ENCODE measurements at places on chromosomes 12 and 14.
A peak's percentile ranks its signal among the peaks of the same experiment; 100 is the strongest.

DNA sequence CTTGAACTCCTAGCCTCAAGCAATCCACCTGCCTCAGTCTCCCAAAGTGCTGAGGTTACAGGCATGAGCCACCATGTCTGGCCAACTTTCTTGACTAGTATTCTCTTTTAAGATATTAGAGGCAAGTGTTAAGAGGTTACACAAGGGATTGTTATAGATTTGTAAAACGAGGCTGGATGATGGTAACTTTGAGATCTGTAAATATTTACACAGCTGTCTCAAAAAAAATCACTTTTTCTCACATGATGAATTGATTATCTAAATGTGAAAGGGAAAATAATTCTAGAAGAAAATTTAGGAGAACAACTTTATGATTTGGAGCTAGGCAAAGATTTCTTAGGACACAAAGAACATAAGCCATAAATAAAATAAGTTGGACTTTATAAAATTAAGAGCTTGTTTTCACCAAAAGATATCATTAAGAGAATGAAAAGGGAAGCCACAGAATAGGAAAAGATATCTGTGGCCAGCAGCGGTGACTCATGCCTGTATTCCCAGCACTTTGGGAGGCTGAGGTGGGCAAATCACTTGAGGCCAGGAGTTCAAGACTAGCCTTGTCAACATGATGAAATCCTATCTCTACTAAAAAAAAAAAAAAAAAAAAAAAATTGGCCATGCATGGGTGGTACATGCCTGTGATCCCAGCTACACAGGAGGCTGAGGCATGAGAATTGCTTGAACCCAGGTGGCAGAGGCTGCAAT, 77.4 kb downstream of the BBS10 start:
- no peak for DNase-seq

GRCh38 chr12:132143336-132144071, 615 bp downstream of the DDX51 start:
- DNase-seq: no peak

- DNase-seq: no peak
Measured at GRCh38 chr14:96359959-96360358, 3.2 kb downstream of the ATG2B start.

DNA sequence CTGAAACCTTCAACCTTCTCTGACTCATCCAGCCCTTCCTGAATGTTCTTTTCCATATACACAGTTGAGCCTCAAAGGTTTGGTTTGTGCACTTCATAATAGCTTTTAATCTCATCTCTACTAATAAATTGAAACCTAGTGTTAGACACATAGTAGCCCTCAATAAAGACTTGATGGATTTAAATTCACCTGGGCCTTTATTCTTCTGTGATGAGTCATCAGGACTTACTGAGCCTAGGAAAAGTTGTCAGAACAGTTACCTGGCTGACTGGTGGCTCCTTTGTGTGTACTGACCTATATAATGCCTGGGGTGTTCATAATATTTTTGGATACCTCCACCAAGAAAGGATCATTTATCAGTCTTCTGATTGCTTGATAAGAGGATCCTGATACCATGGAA, 86.4 kb upstream of the NTF3 start:
- DNase-seq: no peak

- no peak for DNase-seq
Measured at GRCh38 chr12:8828257-8829124, 6.1 kb downstream of the A2ML1 start.

- no peak for DNase-seq
Measured at GRCh38 chr12:96824838-96825236, 82.2 kb upstream of the NEDD1 start.

GRCh38 chr12:20212658-20213555, 155.4 kb upstream of the PDE3A start:
- peak; percentile 90 for DNase-seq

DNA sequence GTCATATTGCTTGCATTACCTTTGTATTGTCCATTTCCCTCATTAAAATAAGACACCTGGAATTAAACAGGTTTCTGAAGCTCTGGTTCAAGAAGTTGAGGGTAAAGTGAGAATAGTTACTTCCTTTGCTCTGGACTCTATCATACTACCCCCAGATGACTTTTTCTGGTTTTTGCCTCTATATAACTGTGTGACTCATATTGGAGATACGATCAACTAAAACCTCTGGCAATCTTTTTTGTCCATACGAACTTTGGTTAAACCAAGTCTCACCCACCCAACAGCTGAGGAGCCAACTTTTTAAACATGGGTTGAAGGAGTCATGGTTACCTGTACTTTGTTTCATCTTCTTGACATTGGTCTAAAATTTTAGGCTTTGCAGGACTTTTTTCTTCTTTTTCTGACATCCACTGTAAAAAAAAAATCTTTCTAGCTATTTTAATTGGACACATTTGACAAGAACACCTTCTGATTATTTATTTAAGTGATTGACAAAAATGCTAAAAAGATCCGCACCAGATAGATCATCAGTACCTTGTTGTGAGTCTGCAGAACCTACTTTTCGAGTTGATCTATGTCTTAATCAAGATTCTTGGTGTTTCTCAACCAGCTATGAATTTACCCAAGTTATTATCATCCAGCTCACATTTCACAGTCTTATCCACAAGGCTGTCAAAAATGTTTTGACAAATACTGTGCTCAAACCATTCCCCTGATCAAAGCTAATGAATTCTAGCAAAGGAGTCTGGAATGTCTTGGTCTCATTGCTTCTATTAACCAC, 166.0 kb downstream of the IPO8 start:
- no peak for DNase-seq

GRCh38 chr14:100222224-100223093, 16.5 kb upstream of the YY1 start:
- no peak for DNase-seq

DNA sequence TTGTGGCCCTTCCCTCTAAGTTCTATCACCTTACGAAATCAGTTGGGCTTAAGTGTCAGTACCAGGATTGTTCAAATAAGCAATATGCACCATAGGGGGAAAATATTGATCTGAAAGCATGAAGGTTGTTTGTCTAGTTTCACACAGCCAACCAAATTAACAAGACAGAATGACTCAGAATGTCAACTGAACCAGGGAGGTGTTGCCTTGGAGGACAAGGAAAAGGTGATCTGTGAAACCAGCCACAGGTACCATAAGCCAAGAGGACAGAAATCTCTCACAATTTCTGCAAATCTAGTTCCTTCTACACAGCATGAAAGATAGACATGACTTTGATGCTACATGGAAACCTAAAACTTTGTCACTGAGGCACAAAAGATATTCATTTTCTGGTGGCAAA, 297.9 kb downstream of the BCL11B start:
- no peak for DNase-seq

- no peak for DNase-seq
Measured at GRCh38 chr14:92463141-92463540, 50.4 kb upstream of the RIN3 start.

GRCh38 chr14:98173305-98173704, 1098.7 kb downstream of the BCL11B start:
- DNase-seq: no peak

GRCh38 chr14:102389246-102389645, 26.5 kb downstream of the TECPR2 start:
- DNase-seq: no peak

Measured in iPS DF 19.7 (cell line).